ENCODE measurements at places on chromosomes 7 and 10.
A peak's percentile ranks its signal among the peaks of the same experiment; 100 is the strongest.

- no peak for DNase-seq
Measured at GRCh38 chr10:77844177-77844576, 82.4 kb downstream of the DLG5 start.

- peak; percentile 92 for DNase-seq
Measured at GRCh38 chr10:34528320-34528719, 286.8 kb downstream of the PARD3 start.

DNA sequence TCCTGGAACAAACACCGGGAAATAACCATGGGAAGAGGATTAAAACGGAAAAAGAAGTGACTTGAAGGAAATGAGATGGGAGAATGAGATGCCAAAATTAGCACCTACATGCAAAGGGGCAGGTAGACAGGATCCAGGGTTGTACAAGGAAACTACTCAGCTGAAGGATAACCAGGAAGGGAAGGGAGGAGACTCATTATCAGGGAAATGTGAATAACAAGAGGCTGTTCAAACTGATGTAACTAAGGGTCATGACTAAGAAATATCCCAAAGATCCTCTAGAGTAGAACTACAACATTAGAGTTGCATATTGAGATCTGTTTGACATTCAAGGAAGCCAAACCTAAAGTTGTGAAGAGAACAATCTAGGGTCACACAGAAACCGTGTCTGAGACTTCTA lies 166.2 kb upstream of the SP8 start:
- no peak for DNase-seq

DNA sequence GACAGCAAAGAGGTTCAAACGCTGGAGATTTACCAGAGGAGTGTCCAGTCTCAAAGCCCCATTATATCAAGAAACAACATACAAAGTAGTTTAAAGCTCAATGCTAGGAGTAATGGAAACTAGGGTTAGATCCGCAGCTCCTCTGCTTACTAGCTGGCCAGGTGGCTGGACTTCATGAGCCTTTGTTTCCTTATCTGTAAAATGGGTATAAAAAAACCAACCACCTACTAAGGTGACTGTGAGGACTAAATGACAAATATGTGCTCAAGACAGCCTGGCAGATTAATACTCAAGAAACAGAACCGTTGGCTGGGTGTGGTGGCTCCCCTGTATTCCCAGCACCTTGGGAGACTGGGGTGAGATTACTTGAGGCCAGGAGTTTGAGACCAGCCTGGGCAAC lies 5.8 kb upstream of the RBM20 start:
- no peak for DNase-seq

DNA sequence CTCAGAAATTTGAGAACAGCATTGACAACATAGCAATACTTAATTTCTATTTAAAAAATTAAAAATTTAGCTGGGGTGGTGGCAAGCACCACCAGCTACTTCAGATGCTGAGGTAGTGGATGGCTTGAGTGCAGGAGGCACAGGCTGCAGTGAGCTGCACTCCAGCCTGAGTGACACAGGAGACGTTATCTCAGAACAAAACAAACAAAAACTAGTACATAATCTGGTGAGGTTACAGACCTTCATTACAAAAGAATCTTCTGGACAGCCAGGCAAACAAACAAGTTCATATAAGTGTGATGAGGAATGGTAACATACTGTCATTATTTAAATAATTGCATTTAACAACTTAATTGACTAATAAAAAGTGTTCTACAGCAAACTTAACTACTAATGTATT lies 77.0 kb upstream of the OIT3 start:
- no peak for DNase-seq

GRCh38 chr7:18559756-18560155 lies 64.2 kb downstream of the HDAC9 start:
- DNase-seq, result no peak

DNA sequence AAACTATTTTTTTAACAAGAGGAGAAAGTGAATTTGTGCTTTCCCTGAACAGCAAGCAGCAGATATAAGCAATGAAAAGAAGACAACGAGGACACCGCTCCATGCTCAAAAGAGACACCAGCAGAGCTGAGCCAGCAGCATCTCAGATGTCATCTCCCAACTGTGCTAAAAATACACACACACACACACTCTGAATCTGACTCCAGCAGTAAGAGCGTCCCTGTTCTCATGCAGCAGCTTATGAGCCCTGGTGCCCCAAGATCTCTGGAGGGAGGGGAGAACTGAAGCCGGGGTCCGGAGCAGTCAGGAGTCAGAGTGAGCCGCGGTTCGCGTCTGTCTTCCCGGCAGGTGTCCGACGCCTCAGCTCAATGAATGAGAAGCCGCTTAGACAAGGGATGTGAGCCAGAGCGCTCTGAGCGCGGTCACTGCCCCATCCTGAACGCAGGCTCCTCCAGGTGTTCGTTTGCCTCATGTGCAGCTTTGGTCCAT lies 49.2 kb downstream of the SVIL start:
- no peak for DNase-seq

DNA sequence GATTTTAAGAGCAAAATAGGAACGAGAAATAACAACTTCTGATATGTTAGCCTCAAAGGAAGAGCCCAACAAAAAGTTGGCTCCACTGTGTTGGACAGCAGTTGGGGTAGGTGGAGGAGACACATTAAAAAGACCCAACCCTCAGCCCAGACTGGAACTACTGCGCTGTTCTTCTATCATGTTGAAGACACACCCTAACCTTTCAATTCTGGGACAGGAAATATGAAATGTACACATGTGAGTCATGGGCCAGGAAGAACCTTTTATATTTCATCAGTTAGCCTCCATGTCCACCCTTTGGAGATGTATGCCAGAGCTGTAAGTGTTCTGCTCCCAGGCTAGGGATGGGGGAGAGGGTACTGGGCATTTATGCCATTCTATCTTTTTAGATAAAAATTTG lies 22.1 kb downstream of the CLDN12 start:
- DNase-seq, result peak; percentile 20
